RKO (cell line): ENCODE measurements at places on chromosomes 12 and 14.

- DNase-seq = no peak
These were observed 288.9 kb upstream of the CLEC14A start for GRCh38 chr14:38544776-38545175.

- no peak for DNase-seq
These were observed 1822.0 kb upstream of the SEL1L start for GRCh38 chr14:83355609-83356008.

GRCh38 chr12:31506515-31507306 lies 84.2 kb downstream of the DENND5B start:
- no peak for DNase-seq

DNA sequence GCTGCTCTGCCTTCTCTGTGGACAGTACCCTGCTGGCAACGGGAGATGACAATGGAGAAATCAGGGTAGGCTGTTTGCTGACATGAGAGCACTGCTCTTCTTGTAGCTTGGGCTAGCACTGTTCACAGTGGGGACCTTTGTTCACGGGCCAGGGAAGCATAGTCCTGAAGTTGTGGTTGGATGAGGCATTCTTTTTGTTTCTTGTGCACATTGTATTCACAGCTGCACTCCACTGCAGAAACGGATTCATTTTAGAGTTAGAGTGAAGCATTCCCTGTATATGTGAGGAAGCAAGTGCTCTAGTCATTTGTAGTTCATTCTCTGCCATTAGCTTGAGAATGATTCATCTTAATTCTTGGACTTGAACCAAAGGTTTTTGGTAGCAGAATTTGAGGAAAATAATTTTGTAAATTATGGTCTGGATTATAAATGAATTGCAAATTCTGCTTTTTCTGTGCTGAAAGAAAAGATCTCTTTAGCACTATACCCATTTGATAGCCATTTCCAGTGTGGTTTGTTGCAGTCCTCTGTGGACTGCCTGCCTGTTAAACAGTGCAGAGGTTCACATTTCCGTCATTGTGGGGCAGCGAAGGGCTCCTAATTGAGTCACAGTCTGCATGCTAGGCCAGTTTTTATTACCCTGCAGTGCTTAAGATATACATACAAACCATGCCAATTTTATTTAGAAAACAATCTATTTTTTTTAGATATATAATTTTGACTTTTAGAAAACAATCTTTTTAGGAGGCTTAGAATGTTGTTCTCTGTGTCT lies 80.6 kb downstream of the APAF1 start:
- DNase-seq = peak; percentile 71
